ENCODE measurements at places on chromosomes 11 and 22.

- no peak for DNase-seq
Observed at GRCh38 chr11:64852804-64853509, 8.5 kb upstream of the CDC42BPG start.

GRCh38 chr11:11982975-11983374, 25.5 kb downstream of the DKK3 start:
- no peak for DNase-seq

GRCh38 chr22:40196628-40197360, 19.1 kb downstream of the TNRC6B start:
- DNase-seq, result peak; percentile 72

GRCh38 chr22:42866100-42866499, 9.0 kb upstream of the ARFGAP3 start:
- no peak for DNase-seq

DNA sequence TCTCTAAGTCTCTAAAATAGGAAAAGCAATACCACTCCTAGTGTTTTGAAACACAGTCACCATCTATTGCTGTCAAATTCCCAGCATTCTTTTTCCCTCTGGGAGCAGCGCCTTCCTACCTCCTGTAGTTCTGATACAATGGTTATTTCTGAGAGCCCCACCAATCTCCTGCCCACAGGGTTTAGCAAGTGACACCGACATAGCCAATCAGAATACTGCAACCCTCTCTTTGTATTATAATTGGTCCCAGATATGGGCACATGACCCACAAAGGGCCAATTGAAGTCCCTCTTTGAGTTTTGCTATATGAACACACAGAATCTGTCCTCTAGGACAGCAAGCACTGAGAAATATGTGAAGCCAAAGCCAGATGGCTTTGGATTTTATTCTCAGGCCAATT, 16.9 kb upstream of the ARHGAP42 start:
- no peak for DNase-seq

- no peak for DNase-seq
Observed at GRCh38 chr11:116694815-116695590, 77.8 kb downstream of the BUD13 start.

DNA sequence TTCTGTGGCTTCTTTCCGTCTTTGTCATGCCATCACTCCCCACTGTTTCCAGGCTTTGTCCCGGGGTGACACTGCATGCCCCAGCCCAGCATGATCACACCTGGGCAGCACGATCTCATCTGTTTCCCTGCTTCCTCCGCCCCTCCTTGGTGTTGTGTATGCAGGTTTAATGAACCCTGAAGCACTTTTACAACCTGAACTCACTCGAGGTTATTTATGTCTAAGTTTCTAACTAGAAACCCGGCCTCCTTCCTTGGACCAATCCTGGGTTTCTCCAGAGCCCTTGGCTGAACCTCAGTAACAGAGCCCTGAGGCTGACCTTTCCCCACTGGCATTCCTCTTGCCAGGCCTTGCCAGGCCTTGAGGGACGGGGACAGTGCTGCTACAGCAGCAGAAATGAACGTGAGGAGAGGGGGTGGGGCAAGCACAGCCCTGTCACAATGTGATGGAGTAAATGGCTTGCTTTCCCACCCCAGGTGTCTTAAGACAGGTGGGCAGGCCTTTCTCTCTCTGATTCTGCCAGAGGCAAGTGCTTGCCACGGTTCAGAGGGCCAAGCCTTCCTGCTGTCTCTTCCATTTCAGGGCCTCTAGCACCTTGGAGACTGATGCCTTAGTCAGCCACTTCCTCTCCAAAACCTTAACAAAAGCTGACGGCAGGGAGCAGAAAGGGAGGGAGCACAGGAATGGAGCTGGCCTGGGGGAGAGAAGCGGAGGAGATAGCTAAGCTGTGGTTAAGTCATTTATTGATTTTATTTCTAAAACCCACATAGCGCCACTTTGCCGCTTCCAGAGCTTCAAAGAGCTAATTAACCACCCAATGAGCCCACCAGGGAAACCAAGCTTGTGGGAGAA, 3.1 kb upstream of the PYGM start:
- no peak for DNase-seq

GRCh38 chr22:41555325-41555982, 5.4 kb upstream of the CSDC2 start:
- DNase-seq, result no peak

GRCh38 chr11:69791276-69792180, 16.4 kb upstream of the FGF4 start:
- no peak for DNase-seq

DNA sequence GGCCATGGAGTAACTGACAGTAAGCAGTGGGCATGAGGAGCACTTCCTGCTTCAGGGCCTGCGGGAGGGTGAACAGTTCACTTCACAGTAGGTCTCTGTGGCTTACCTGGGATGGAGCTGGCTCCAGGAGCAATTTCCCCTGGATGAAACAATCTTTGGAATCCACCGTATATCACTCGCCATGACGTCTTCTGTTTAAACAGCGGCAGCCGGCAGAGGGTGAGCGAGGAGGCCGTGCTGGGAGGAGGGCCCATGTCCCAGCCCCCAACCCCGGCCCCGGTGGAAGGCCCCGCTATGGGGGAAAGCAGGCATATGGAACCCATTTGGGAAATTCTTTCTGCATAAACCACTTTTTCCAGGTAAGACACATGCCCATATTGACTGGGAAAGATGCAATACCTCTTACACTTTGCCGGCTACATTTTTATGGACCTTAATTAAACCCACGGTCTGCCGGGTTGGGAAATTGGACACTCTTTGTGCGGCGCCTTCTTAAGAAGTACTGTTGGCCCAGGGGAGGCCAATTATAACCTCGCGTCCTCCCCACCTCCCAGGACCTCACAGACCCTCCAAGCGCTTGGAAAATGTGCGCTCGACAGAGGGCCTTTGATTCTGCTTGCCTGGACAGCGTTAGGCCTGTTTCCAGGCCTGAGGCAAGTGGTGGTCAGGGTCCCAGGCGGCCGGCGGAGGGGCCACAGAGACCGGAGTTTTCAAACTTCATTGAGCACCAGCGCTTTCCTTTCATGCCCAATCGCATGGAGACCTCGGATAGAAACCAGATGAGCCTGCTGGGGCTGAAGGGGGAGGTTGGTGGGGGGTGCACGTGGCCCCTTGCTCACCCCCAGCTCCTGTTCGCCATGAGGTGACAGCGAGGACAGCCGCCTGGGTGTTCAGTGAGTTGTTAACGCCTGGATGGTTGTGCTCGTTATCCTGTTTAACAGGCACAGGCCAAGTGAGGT, 40.4 kb downstream of the SMIM38 start:
- no peak for DNase-seq

DNA sequence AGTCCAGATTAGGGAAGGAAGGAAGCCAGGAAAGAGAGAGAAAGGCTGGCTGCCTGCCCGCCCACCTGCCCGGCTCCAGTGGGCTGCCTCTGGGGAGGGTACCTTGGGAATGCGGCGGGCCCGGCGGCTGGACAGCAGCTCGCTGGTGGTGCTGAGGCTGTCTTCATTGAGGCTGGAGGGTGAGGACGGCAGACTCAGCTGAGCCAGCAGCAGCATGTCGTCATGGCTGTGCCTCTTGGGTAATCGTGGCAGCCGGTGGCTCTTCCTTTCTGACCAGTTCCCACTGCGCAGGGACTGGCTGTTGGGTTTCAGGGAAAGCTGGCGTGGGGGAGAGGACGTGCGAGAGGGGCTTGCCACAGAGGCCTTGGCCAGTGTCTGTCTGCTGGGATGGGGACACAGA, 32.9 kb downstream of the RPL27A start:
- no peak for DNase-seq

- no peak for DNase-seq
Observed at GRCh38 chr11:130087294-130087926, 17.7 kb downstream of the APLP2 start.

- DNase-seq, result no peak
Observed at GRCh38 chr11:117281159-117281558, 10.0 kb upstream of the BACE1-AS start.

- no peak for DNase-seq
Observed at GRCh38 chr11:32331098-32331497, 104.2 kb downstream of the WT1 start.

DNA sequence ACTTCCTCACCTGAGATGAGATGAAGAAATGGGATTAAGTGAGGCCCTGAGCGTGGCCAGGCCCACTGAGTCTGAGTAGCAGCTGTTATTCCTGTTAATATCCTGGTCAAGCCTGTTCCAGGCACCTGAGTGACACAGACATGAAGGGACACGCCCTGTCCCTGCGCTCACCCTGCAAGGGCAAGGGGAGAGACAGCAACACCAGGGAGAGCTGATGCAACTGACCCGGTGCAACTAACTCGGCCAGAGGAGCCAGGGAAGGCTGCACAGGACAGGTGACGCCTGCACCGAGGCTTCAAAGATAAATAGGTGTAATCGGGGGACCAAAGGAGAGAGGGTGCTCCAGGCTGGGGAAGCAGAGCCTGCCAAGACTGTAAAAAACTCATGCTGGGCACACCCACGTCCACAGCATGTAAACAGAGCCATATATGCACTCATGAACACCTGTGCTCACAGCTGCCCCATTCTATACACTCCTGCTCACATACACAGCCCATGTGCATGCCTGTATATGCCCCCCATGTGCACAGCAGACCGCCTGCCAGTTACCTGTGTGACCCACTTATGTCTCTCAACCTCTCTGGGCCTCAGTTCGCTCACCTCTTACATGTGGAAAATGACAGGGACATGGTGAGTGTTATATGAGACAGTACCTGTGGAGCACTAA, 22.8 kb upstream of the GCAT start:
- no peak for DNase-seq

DNA sequence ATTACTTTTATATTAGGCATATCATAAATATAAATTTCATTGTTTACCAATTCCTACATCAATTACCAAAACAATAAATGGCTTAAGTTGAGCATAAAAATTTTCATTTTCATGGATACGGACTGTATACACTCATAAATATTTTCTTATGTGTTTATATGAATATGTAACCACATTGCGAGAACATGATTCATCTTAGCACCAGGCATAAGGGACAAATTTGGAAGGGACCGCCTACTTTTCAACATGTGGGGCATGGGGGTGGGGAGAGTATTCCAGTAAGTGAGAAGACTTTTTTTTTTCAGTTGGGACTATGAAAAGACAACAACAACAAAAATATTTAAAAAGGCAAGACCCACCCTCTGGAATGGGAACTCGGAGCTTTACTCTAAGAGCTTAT, 296.1 kb downstream of the RAB38 start:
- DNase-seq, result no peak

DNA sequence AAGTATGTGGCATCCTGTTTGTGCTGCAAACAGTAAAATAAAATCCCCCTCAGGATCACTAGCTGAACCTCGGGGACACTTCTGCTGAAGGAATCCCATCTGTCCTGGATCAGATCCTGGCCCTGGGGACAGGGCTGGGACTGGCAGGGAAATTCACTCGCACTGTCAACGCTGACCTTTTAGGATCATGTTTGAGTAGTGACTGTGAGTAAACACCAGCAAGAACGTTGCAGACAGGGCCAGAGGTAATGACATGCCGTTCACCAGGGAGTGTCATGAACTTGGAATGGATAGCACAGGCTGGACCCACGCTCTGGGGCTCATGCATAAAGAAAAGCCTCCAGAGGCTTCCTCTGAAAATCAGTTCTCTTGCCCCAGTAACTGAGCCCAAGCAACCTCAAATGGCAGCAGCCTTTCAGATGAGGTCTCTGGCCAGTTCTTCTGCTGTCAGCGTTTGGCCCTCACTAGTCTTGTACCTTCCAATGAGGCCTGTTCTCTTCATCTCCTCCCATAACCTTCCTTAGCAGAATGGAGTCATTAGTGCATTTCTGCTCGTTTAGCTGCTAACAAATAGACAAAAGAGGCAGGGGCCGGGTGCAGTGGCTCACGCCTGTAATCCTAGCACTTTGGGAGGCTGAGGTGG, 51.0 kb upstream of the BARX2 start:
- no peak for DNase-seq

GRCh38 chr11:46976182-46976854, 39.8 kb downstream of the CSTPP1 start:
- DNase-seq, result no peak

DNA sequence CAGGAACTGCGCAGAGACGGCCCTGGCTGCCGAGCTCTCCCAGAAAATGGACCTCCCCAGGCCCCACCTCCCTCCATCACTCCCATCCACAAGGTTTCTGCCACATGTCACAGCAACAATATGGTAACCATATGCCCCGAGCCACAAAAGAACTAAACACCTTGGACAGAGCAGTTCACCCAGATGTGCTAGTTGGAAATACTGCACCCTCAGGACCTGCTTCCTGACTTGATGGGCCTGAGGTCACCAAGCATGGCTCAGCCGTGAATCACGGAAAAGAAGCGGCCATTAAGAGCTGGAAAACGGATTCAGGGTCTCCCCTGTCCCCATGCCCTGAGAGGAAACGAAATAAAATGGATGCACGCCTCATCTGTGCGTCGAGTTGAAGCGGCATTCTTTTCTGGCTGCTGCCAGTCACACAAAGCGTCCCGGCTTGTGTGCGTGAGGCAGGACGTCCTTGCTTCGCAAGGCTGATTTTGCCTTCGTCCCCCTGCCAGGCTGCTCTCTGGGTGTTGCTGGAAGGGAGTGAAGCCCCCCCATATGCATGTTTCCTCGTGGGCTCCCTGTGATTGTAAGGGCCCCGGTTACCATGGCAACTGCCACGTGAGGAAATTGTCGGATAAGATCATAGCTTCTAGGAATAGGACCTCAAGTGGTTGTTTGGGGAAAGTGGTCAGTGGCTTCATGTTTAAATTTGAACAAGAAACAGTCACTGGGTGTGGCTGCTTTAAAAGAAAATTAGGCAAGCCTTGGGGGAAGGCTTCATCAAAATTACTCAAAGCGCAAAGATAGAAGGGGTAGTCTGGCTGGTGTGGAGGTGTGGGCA, 51.7 kb downstream of the FLI1 start:
- no peak for DNase-seq
